Esophagus muscularis mucosa (tissue), 4 donors: ENCODE measurements at places on chromosomes 1 and 21. TPM values are rescaled to one million over a fixed set of nuclear protein-coding genes. Genes with fewer than 3 reads are reported as not detected.

DNA sequence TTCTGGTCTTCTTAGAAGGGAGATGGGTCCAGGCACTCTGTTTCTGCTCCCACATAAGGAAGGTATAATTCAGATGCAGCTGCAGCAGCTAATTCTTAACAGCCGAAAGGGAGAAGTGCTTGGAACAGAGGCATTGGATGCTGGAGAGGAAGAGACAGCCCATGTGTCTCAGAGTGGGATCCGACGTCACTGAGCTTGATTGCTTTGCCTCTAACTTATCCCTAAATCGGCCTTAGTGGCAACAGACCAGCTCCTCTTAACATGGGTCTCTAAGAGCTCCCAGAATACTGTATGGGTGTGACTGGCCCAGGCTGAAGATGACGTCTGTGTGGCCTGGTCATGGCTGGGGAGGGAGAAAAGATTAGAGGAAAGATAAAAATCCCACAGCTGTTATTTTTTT, 40.7 kb upstream of the KCND3 start:
- no peak overlapping the region for H3K4me3 ChIP-seq
- H3K27ac ChIP-seq: no peak overlapping the region
- peaks cover 21% of the 10 kb centered on the region for H3K4me1 ChIP-seq

GRCh38 chr1:216554934-216555333, 131.7 kb upstream of the USH2A start:
- DNase-seq: no peak
- no peaks in the 10 kb centered on the region for H3K36me3 ChIP-seq
- no peak overlapping the region for H3K4me3 ChIP-seq
- no peaks in the 10 kb centered on the region for H3K4me1 ChIP-seq
- H3K27ac ChIP-seq: no peak overlapping the region

DNA sequence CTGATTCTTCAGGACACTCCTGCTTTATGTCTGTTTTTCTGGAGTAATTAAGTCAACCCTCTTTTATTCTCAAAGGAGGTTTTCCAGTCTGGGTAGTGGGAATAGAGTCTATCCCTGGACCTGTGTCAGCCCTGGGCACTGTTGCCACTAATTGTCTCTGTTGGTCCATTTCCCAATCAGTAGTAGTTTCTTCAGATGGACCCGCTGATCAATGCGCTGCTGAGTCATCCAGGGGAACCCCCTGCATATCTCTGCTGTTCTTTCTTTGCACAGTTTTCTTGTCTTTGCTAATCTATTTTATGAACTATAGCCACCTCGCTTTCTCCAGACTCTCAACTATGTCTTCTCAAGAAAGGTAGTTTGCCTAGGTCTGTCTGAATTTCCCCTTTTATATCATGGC, 82.5 kb downstream of the TNNI3K start:
- no peak for DNase-seq
- no peaks in the 10 kb centered on the region for H3K27me3 ChIP-seq
- no peak overlapping the region for H3K27ac ChIP-seq
- no peaks in the 10 kb centered on the region for H3K4me1 ChIP-seq
- H3K4me3 ChIP-seq: no peak overlapping the region
- H3K36me3 ChIP-seq: no peaks in the 10 kb centered on the region

DNA sequence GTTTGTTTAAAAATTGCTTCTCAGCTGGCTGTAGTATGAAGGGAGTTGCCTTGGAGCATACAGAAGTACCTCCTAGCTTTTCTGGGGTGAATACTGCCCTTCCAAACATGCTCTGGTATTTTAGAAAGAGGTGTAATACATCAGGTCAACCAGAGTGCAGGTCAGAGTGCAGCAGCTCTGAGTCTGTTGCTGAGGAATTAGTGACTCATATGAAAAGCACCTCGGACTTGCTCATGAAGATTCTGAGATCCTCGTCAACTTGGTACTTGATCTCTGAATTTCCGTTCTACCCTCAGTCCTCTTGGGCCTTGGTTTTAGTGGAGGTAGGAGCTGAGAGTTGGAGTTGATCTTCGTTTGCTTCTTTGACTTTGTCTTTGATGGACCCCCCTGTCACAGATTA, 67.3 kb downstream of the NOS1AP start:
- no peaks in the 10 kb centered on the region for H3K36me3 ChIP-seq
- H3K27ac ChIP-seq: no peak overlapping the region
- no peak for DNase-seq

DNA sequence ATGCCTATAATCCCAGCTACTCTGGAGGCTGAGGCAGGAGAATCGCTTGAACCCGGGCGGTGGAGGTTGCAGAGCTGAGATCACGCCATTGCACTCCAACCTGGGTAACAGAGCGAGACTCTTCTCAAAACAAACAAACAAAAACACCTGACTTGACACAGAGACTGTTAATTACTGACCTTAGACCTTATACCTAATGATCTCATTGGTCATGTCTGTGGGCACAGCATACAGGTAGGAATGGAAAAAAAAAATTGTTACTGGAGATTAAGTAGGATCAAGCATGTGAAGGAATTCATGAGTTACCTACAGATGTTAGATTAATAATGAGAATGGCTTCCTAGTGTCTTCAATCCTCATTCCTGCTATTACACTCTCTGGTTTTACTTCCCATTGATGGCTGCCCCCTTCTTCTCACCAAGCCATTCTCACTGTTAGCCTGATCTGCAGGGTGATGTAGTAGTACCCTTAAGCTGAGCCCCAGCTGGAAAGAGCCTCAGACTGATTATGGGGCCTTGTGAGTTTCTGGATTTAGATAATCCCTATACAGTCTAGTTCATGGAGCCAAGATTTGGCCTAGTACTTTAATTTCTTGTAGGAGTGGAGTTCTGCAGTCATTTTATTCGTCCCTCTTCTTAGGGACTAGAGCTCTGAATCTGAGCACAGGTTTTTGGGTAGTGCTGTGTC, 8.8 kb downstream of the TBCE start:
- peaks cover 43% of the 10 kb centered on the region for H3K36me3 ChIP-seq
- no peak overlapping the region for H3K4me3 ChIP-seq
- no peaks in the 10 kb centered on the region for H3K27me3 ChIP-seq
- no peaks in the 10 kb centered on the region for H3K4me1 ChIP-seq

The LINGO4 gene
- not detected for total RNA-seq

The OPRD1 gene
- under 0.01 TPM for total RNA-seq

The CELF3 gene
- total RNA-seq: 0.33 TPM

The PKP1 gene
- 0.83 TPM for total RNA-seq

- no peaks in the 10 kb centered on the region for H3K27me3 ChIP-seq
- peaks cover 51% of the 10 kb centered on the region for H3K36me3 ChIP-seq
- H3K4me1 ChIP-seq: peaks cover 37% of the 10 kb centered on the region
- no peak overlapping the region for H3K27ac ChIP-seq
- DNase-seq: no peak
- no peak overlapping the region for H3K4me3 ChIP-seq
Observed at GRCh38 chr1:36304521-36304920, 1.6 kb upstream of the SH3D21 start.

GRCh38 chr1:21955501-21956281, 18.6 kb upstream of the HSPG2 start:
- H3K4me3 ChIP-seq: no peak overlapping the region
- H3K4me1 ChIP-seq: peaks cover 38% of the 10 kb centered on the region
- H3K27me3 ChIP-seq: no peaks in the 10 kb centered on the region
- no peak for DNase-seq

DNA sequence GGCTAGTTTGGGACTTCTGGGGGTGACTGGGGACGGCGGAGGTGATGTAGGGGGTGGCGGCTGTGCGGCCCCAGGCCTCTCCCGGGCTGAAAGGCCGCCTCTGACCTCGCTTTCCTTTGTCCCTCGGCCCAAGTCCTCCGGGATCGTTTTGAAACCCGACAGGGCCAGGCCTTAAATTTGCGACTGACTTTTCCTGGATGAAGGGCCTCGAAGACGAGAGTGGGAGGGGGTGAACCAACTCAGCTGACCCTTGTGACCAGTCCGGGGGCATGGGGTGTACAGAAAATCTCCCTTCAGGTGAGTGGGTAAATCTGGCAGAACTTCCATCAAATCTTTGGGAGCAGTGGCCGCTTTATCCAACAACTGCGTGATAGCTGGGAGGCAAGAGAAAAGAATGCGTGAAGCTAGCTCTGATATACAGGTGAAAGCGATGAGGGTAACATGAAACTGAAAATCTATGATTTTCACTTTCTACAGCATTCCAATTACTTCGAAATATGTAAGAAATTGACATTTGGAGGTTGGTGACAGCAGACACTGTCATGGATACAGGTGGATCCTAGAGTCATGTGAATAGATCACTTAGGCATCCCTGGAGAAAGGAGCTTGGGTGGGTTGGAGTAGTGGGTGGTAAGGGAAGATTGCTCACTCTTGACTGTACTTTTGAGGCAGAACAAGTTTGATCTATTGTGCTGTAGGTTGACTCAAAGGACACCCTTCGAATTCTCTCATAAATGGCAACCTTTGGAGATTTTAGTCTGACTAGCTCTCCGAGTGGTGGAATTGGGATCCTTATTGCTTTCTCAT, 885 bp downstream of the AHCYL1 start:
- H3K27me3 ChIP-seq: no peaks in the 10 kb centered on the region
- H3K27ac ChIP-seq: peak overlapping the region; percentile 95
- no peak for DNase-seq
- no peaks in the 10 kb centered on the region for H3K36me3 ChIP-seq

DNA sequence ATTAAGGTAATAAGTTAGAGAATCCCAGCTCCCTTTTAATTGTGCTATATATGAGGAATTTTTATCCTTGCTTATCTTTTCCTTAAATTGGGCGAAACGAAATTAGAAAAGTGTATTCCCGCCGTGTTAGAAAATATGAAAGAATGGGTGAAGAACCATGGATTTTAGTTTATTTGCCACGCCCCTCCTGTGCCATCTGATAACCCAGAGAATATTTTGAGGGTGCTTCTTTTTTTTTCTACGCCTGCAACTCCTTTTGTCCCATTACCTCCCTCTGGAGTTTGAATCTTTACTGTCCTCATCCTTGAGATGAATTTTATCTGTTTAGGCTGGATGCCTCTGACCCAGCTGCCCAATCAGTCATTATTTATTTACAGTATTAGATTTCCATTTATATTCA, 1.6 kb downstream of the TLCD4 start:
- H3K27me3 ChIP-seq: no peaks in the 10 kb centered on the region
- no peak for DNase-seq
- H3K4me3 ChIP-seq: no peak overlapping the region
- no peaks in the 10 kb centered on the region for H3K36me3 ChIP-seq
- no peak overlapping the region for H3K27ac ChIP-seq

The CD1E gene
- total RNA-seq: 0.99 TPM

DNA sequence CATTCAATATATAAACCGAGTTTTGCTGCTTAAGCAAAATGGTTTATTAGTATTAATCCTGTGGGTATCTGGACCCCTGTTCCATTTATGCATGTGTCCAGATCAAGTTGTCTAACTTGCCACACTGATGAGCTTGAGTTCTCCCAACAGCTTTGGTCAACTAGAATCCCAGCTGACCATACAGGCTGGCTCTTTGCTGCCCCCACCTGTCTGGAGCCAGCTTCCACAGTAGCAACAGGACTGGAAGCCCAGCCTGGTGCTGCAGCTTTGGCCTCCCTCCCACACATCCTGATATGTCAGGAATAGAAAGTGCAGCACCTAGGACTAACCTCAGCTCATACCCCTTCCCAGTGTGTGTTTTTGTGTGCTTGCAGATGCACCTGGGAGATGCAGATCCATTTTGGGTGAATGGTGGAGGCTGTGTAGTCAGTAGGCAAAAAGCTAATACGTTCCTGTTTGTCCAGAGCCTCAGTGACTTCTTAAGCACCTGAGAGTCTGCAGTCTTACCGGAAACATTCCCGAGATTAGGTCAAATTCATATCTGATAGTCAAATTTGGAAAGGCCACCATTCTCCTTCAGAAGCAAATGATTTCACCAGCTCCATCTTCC, 40.9 kb upstream of the BEND5 start:
- no peak for DNase-seq
- H3K36me3 ChIP-seq: no peaks in the 10 kb centered on the region
- H3K4me3 ChIP-seq: no peak overlapping the region

The MNDA gene
- 2.6 TPM for total RNA-seq

DNA sequence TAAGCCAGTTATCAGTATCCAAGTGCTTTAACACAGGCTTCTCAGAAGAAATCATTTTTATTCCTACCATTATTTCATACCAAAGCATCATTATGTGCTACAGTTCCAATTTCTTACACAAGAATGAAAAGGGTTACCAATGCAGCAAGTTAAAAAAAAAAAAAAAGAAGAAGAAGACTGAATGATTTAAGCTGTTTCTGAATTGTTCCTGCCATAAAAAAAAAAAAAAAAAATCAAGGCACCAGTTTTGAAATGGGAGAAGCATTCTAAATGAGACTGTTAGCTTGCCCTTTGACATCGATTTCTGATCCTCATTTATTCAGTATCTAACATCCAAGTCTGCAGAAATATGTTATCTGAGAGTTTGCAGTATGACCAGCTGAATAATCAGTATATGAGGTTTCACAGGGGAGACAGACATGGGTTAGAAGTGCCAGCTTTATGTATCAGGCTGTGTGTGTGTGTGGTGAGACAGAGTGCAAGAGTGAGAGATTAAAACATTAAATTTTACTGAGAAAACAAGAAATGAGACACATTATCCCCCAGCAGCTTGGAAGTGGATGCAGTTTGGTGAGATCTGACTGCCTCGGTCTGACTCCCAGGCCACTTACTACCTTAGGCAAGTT, 105.8 kb downstream of the COLGALT2 start:
- peak overlapping the region; percentile 55 for H3K27ac ChIP-seq
- H3K4me1 ChIP-seq: peaks cover 27% of the 10 kb centered on the region
- peaks cover 7% of the 10 kb centered on the region for H3K36me3 ChIP-seq
- no peaks in the 10 kb centered on the region for H3K27me3 ChIP-seq
- no peak for DNase-seq

DNA sequence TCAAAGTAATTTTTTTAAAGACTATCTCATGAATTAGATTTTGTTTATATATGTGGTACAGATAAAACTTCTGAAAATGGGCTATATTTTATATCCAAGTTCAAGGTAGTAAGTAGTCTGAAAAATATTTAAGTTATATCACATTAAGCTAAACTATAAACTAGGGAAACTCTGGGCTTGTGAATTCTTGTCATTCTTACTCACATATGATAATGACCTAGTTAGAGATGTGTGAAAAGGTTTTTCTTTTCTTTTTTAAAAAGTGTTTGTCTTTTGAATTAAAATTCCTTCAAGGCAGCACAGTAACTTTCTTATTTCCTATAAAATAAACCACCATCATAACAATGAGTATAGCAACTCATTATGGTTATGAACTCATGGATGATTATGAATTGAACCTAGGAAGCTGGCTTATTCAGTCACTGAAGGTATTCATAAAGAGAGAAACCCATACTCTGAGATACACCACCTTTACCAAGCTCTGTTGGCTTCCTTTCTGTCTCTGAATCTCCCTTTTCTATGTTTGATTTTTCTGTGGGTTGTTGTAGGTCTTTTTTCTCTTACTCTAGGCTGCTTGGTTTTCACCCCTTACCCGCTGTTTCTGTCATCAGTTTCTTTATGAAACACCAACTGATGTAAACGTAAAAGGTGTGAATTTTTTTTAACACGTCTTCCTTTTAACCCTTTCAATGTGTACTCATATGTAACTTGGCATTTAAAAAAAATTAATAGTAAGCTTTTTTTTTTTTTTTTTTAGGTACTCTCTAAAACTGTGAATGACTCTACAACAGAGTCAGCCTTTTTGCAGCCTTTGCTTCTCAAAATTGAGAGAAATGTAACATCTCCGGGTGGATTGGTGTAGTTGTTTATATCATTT, 25.2 kb downstream of the IL12RB2 start:
- DNase-seq: no peak
- no peak overlapping the region for H3K4me3 ChIP-seq
- no peak overlapping the region for H3K27ac ChIP-seq
- no peaks in the 10 kb centered on the region for H3K4me1 ChIP-seq
